AG04450 (cell line): ENCODE measurements at places on chromosomes 5 and 9.

GRCh38 chr5:32346869-32347268 lies 34.1 kb upstream of the MTMR12 start:
- DNase-seq = no peak

DNA sequence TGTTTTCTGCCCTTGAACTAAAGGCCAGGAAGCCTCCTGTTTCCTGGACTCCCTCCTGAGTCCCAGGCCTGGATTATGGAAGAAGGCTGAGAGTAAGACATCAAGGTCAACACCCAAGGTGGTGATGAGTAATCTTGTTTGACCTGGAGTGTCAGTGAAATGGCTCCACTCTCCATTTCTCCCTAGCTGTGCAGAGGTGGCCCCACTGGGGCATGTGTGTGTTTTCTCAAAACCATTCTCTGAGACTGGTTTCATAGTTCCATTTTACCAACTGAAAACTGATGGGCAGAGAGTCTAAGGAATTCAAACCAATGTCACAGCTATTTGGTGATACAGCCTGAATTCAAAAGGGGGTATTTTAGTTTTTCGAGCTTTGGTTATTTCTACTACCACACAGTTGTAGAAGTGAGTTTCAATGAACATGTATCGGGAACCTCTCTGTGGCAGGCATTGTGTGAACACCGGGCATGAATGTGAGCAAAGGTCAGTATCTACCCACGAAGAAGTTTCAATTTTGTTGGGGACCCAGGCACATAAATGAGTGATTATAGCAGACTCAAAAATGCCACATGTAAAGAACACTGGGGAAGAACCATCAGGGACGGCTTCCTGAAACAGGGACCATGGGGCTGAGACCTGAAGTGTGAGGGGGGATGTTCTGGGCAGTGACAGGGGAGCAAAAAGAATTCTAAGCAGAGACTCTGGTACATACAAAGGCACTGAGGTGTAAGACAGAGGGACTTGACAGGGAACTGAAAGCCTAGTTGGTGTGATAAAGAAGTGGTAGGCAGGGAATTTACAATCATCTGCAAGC lies 269.6 kb upstream of the KLF4 start:
- DNase-seq = no peak

DNA sequence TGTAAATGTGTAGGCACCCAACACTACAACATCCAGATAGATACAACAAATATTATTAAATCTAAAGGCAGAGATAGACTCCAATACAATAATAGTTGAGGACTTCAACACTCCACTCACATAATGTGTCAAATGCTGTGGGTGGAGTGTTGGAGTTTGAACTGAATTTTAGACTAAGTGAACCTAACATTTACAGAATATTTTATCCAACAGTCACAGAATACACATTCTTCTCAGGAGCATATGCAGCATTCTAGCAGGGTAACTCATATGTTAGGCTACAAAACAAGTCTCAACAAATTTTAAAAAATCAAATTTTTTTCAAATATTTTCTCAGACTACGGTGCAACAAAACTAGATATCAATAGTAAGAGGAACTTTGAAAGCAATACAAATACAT lies 648.7 kb upstream of the CDH18 start:
- no peak for DNase-seq

DNA sequence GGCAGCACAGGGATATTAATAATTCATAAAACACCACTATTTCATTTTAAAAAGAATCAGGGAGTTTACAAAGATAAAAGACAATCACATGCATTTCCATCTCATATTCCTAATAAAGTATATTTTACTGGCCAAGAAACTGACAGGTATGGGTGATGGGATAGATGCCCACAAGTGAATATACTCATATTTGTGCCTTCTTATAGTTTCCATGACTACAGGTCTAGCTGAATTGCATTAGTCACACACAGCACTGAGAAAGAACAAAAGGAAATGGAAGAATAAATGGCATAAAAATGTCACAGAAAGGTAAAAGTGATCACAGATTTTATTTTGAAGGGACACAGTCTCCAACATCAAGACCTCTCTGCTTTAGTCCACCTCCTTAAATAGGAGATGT lies 193.5 kb downstream of the PLK2 start:
- DNase-seq = no peak

DNA sequence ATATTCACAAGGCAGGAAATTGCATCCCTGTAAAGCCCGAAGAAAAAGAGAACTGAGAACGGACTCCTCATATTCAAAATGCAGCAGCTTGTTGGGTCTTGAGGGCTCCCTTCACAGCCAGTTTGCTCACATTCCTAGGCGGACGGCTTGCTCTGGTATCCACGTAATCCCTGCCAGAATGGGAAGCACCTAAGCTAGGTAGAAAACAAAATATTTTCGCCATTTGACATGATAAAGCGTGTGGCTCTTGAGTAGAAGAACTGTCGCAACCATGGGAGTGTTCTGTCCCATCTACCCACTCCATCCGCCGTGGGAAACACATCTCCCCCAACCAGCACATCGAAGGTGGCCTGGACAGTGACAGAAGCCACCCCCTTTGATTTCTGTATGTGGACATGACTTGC lies 183.1 kb downstream of the GAS1 start:
- no peak for DNase-seq
